ENCODE measurements at places on chromosomes 11 and 22.

DNA sequence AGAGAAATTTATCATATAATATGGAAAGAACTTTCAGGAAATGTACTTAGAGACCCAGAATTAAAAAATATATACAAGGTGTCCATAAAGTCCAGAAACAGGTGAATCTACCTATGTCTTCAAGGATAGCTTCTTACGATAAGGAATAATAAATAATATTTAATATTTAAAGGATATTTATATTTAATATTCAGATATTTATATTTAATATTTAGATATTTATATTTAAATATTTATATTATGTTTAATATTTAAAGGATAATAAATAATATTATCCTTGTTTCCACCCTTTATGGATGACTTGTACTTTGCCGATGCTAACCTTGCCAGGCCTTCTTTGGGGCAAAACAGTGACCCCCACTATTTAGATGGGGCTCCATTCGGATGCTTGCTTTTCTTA lies 169.5 kb upstream of the CADM1 start:
- no peak for DNase-seq

DNA sequence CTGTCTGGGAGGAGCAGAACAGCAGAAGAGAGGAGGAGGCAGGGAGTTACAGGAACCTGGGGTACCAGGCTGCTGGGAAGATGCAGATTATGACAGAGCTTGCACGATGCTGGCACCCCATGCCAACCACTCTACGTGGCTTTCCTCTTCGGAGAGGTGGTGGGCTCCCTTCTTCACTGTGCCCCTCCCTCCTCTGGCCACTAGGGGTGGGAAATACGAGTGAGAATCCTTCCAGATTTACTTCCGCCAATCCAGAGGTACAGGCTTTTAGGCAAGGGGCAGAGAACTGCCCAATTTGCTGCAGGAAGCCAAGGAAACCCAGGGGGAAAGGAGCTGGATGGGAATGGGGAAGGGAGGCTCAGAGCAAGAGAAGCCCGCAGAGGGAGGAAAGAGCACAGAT lies 12.3 kb downstream of the HYOU1 start:
- no peak for DNase-seq

- DNase-seq: no peak
Observed at GRCh38 chr11:44758983-44759382, 32.2 kb downstream of the TSPAN18 start.

GRCh38 chr11:59669611-59670009 lies 773 bp upstream of the PATL1 start:
- DNase-seq: peak; percentile 42

- peak; percentile 46 for DNase-seq
Observed at GRCh38 chr11:488992-489391, 18.1 kb downstream of the RNH1 start.

DNA sequence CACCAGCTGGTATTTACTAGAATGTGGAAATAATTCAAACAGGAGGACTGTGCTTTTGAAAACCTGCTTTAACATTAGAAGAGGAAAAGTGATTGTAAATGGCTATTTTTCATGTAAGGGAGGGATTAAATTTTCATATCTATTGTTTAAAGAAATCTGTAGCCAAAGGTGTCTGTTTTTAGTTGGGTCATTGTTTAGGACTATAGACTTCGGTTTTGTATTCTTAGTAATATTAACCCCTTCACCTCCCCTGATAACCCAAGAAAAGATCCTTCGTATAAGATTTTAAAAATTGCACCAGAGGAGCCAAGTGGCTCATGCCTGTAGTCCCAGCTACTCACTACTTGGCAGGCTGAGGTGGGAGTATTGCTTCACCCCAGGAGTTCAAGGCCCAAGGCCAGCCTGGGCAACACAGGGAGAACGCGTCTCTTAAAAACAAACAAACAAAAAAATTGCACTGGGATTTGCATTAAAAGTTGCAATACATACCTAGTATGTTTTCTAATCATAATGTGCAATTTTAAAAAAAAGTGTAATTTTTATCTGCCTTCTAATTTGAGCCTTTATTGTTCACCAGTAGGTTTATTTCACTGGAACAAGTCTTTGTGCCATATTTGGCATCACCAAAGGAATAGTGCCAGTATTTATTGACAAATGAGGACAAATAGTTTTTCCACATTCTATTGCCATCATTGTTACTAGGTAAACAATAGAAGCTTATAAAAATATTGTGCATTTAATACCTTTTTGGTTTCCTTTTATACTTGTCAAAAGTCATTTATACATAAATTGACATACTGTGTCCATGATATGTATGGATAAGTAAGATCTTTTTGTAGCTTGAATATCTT lies 34.3 kb downstream of the MTMR3 start:
- DNase-seq: no peak
